ENCODE measurements at places on chromosomes 6 and 20.

DNA sequence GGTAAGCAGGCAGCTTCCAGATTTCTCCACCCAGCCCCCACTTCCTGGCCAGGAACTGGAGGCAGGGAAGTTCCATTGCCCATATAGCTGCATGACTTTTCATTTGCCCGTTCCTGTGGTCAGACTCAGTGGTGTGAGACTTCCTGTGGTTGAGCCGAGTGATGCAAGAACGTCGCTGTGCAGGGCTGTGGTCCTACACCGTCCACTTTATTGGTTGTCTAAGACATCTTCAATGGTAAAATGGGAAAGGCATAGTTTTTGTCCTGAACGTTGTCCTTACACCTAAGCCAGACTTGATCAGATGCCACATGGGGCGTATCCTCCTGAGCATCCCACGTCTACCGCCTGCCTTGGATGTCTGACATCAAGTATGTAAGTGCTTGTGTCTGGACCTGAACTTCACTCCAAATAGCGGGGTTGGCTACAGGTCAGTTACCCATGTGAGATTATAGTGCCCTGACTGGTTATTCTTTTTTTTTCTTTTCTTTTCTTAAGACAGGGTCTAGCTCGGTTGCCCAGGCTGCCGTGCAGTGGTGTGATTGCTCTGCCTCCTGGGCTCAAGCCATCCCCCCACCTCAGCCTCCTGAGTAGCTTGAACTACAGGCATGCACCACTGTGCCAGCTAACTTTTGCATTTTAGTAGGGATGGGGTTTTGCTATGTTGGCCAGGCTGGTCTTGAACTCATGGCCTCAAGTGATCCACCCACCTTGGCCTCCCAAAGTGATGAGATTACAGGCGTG lies 25.9 kb upstream of the GTSF1L start:
- DNase-seq, result peak; percentile 85

DNA sequence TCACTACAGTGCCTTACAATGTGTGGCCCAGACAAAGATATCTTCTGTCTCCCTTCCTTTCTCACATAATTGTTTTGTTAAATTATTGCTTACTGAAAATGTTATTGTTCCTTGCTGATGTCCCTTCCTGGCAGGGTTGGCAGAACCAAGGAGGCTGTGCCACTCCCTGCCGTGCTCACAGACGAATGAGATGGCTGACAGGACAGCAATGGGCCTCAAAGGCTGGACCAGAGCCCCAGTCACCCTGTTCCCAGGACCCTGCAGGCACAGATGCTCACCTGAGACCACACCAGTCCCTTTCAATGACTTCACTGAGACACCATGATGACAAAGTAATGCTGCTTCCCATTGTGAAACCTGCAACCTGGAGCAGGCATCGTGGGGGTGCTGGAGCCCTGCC lies 375.1 kb downstream of the HACE1 start:
- no peak for DNase-seq

GRCh38 chr6:105810105-105810921 lies 275.8 kb upstream of the PRDM1 start:
- DNase-seq, result peak; percentile 35

- DNase-seq, result no peak
Measured at GRCh38 chr6:13194852-13195251, 133.5 kb downstream of the TBC1D7 start.

- no peak for DNase-seq
Measured at GRCh38 chr6:56538851-56539250, 103.8 kb downstream of the DST start.

DNA sequence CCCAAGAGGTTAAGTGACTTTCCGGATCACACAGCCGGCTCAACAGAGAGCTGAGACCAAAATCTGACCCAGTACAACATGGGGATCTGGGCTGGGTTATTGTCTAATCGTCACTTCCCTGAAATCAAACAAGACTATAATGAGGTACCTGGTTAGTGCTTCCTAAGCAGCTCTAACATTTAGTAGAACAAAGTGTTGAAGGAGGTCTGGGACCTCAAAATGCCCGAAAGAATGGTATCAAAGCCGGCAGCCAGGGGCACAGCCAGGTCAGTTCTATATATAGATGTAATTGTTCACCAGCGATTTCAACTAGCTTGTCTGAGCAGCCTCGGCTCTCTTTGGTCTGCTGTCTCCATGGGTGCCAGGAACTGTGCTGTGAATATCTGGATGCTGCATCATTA lies 245.5 kb upstream of the ECI2 start:
- DNase-seq, result no peak

GRCh38 chr6:33623895-33624381 lies 2.8 kb downstream of the ITPR3 start:
- no peak for DNase-seq

DNA sequence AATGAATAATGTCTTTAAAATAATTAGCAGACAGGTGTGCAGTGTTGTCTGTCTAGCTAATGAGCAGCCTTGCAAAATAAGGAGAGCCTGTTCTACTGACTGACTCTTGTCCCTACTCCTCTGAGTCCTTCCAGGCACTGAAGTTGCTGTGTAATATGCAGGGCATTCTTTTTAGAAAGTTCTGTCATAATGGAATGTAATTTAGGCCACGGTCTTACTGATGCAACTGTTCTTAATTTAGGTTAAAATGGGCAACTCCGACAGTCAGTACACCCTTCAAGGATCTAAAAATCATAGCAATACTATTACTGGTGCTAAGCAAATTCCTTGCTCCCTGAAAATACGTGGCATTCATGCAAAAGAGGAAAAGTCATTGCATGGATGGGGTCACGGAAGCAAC lies 133.9 kb downstream of the TIAM2 start:
- no peak for DNase-seq

DNA sequence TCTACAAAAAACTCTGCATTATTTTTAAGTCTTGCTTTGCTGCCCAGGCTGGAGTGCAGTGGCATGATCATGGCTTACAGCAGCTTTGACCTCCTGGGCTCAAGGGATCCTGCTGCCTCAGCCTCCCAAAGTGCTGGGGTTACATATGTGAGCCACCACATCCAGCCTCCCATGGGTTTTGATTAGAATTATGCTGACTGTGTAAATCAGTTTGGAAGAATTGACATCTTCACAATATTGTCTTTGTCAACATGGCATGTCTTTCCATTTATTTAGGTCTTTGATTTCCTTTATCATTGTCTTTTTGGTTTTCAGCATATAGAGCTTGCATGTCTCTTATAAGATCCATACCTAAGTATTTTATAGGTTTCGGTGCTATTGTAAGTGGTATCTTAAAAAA lies 13.2 kb upstream of the APCDD1L start:
- no peak for DNase-seq

GRCh38 chr20:63536241-63536977 lies 767 bp downstream of the PTK6 start:
- peak; percentile 4 for DNase-seq

DNA sequence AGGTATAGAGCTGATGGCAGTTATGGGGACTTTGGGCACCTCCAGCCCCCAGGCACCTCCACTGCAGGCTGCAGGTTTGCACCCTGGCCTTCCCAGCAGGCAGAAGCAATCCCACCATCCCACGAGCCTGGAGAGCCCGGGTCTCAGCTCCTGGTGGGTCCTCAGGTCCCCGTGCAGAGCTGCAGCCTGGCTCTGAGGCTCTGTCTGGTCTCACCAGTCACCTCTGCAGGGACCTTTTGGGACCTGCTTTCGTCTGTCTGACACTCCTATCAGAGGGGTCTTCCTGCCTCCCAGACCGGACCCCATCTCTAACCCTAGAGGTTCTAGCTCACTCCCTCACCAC lies 41.9 kb downstream of the FGD2 start:
- no peak for DNase-seq

- no peak for DNase-seq
Measured at GRCh38 chr20:1888796-1889463, 6.3 kb upstream of the SIRPA start.

DNA sequence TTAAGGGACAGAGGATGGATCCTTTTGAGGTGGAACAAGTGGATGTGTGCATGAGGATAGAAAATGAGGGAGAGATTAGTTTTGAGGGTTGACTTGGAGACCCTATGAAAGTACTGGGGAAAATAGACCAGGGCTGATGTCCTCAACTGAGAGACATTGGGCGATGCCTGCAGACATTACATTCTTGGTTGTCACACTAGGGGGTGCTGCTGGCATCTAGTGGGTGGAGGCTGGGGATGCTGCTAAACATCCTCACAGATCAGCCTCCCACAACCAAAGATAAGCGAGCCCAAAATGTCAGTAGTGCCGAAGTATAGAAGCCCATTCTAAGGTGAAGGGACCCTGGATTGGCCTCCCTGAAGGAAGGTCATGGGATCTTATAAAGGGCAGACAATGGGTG lies 63.3 kb downstream of the MOCS1 start:
- DNase-seq, result no peak

- DNase-seq, result no peak
Measured at GRCh38 chr20:1874450-1875182, 20.6 kb upstream of the SIRPA start.

- DNase-seq, result no peak
Measured at GRCh38 chr6:96467814-96468213, 53.8 kb upstream of the UFL1 start.

DNA sequence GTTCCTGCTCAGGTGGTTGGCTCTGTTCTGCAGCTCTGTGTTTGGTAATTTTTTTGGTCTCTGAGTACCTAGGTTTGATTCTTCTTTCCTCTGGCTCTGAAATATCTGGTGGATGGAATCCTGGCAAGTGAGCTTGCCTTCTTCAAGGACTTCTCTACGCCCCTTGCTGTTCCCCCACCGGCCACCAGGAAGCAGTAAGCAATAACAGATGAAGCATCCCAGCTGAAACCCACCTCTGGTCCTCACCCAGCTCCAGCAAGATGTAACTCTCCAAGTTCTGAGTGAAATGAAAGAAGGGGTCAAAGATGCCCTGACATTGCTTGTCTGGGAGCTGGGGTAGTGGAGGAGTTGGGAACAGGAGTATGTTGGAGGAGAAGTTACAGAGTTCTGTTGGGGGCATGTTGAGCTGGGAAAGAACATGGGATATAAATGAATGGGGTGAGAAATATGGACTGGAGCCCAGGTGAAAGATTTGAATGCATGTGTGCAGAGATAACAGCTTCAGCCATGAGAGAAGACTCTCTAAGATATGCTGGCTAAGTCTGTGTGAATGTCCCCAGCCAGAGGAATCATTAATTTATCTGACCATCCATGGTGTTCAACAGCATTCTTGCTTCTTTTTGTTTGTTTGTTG lies 51.3 kb upstream of the GLP1R start:
- peak; percentile 6 for DNase-seq

DNA sequence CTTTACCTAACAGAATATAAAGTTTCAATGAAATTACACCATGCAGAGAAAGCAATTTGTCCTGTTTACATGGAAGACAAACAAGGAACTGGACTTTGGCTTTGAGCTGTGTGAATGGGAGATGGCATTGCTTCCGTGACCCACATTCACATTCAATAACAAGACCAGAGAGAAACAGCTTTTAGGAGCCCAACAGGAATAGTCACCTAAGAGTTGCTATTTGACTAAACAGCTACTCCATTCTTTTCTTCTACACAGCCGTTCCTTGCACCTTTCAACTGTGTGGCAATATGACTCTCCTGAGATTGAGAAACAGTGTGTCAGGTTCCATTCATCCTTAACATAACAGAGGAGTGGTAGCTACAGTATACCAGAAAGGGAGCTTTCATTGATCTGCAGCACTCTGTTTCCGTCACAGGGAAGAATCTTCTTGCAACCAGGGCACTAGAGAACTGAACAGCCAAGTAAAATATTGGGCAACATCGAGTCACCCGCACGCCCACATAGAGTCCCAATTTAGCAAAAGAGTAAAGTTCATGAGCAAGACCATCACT lies 355.1 kb downstream of the HAO1 start:
- DNase-seq, result no peak

- DNase-seq, result no peak
Measured at GRCh38 chr6:53584726-53585125, 39.8 kb upstream of the GCLC start.

GRCh38 chr6:26521600-26522391 lies 16.4 kb upstream of the HMGN4 start:
- peak; percentile 68 for DNase-seq

- peak; percentile 8 for DNase-seq
Measured at GRCh38 chr6:31265926-31266325, 6.0 kb downstream of the HLA-C start.

DNA sequence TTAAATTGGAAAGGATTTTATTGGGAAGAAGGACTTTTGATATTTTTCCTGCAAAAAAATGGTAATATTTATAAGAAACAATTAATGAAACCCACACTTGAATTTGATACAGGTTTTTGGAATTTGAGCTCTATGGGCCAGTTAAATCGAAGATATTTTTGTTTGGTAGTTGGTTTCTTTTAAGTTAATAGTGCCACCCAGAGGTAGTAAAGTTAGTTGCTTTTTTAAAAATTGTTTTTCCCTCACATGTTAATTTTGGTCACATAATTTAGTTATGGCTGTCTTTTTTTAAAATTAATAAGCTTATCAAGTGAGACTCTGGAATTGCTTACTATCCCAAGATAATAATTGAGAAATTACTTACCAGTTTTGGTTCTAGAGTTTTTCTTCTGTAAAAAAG lies 7.1 kb downstream of the PRIM2 start:
- no peak for DNase-seq

DNA sequence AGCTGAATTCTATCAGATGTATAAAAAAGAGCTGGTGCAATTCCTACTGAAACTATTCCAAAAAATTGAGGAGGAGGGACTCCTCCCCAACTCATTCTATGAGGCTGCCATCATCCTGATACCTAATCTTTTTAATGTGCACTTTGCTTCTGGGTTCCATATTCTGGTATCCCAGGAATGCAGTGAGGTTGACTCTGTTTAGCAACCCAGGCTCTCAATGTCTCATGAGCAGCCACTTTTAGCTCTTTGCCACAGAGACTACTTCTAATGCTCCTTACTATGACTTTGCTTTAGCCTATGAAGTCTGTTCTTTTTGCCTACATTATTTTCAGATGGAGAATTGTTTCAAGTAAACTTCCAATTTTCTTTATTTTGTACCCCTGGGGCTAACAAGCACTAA lies 185.5 kb upstream of the NRSN1 start:
- DNase-seq, result no peak

- no peak for DNase-seq
Measured at GRCh38 chr6:120935016-120935415, 399.3 kb downstream of the TBC1D32 start.

DNA sequence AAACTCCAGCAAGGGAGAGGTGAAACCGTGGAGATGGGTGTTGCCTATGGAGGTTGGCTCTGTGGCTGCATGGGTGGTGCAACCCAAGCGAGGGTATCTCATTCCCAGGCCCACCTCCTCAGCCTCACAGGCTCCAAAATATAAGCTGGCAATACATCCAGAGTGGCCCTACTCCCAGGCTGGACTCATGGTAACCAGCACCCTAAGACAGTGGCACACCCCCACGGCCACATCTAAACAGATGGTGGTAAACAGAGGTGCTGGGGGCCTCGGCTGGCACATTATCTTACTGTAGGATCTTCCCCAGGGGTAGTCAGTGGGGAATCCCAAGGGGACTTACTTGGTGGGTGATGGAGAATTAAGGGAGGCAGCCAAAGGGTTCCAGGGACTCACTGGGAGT lies 33.7 kb upstream of the CCND3 start:
- DNase-seq, result no peak

DNA sequence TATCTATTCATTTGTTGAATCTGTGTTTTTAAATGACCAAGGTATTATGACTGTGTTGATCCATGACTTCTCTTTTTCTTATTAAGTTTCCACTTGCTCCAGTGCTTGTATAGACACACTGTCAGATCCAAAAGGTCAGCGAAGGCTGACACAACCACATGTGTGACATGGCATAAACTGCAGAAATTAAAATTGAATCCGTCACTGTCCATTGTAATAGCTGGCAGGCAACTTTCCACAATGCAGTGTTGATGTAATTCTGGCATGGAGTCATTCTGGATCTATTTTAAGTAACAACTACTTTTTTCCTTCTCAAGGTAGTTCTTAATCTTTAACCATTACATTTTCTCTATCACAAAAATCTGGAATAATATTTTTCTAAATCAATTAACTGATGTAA lies 145.3 kb downstream of the AIG1 start:
- no peak for DNase-seq
